ENCODE measurements at places on chromosomes 7 and 10.

GRCh38 chr10:97053276-97053675 lies 132.5 kb downstream of the SLIT1 start:
- no peak for DNase-seq

DNA sequence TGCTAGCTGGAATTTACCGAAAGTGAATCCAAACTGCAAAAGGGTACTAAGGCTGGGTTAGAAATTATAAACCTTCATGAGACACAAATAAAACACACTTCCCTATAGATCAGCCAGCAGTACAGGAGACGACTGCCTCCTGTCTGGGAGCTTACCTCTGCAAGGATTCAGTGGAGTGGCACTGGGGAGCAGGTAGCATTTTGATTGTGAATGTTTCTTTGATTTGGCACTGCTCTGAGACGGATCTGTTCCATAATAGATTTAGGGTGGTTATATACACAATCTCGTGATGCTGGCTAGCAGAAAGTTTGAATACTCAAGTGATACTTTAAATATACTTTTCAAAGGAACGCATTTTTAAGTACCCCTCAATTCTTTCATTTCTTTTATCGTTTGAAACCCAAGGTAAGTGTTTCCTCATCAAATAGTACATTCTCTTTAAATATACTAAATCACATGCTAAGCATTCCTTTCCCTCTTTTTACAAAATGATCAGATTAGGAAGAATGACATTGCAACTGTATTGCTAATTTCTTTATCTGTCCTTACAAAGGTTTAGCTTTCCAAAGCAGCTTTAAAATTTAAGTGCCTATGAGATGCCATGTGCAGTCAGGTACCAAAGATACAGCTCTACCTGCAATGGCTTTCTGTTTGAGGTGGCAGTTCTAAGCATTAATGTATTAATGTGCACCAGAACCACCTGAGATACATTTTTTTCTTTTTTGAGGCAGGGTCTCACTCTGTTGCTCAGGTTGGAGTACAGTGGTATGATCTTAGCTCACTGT lies 20.6 kb upstream of the CHCHD3 start:
- no peak for DNase-seq

DNA sequence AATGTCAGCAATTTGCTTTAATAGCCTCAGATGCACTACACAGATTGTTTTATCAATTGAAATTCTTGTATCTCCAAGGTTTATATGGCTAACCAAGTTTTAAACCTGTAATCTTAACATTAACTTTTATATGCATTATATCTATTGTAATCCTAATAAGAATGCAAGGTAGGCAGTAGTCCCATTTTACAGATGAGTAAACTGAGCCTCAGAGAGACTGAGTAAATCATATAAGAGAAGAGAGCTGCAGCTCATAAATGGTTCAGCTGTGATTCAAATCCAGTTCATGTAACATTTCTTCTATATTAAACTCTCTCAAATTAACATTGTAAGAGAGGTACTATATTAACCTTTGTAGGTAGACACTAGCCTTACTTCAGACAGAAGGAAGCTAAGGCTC lies 44.0 kb downstream of the MALSU1 start:
- DNase-seq = no peak

GRCh38 chr10:114077347-114077746 lies 33.7 kb downstream of the ADRB1 start:
- no peak for DNase-seq

- no peak for DNase-seq
Observed at GRCh38 chr10:24009736-24010135, 199.2 kb upstream of the KIAA1217 start.
